ENCODE measurements at places on chromosomes 2 and 18.

DNA sequence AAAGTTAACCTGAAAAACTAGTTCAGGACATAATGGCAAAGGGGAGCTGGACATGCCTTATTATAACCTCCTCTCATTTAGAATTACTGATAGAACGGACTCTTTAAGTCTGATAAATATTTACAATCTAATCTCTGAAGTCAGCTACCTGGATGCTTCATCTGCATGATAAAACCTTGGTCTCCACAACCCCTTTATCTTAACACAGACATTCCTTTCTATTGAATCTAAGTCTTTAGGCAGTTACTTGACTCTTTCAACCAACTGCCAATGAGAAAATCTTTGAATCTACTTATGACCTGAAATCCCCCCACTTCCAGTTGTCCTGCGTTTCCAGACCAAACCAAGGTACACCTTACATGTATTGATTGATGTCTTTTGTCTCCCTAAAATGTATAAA lies 191.2 kb upstream of the LRRTM4 start:
- no peak for DNase-seq

DNA sequence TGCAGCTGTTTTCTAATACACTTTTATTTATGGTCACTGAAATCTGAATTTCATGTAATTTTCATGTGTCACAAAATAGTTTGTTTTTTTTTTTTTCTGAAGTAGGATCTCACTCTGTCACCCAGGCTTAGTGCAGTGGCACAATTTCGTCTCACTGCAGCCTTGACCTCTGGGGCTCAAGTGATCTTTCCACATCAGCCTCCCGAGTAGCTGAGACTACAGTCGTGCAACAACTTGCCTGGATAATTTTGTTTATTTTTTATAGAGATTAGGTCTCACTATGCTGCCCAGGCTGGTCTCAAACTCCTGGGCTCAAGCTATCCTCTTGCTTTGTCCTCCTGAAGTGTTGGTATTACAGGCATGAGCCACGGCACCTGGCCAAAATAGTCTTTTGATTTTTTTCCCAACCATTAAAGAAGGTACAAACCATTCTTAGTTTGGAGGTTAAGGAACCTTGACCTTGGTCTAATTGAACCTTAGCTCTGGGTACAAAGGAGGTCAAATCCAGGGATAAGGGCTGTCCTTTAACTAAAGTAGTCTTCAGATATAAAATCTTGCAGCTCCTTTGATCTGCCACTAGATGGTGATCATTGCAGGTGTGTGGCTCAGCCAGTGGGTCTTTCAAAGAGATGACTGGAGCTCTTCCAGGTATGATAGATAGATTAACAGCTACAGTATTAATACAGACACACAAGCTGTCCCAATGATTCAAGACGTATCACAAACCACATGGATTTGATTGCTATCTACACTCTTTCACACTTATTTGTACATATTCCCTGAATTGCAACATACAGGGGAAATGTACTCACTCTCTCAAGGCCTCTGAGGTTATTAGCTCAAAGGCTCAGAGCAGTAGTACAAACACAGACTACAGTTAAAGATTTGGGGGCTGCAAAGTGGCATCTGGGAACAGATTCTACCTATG lies 4.7 kb upstream of the KRCC1 start:
- no peak for DNase-seq

DNA sequence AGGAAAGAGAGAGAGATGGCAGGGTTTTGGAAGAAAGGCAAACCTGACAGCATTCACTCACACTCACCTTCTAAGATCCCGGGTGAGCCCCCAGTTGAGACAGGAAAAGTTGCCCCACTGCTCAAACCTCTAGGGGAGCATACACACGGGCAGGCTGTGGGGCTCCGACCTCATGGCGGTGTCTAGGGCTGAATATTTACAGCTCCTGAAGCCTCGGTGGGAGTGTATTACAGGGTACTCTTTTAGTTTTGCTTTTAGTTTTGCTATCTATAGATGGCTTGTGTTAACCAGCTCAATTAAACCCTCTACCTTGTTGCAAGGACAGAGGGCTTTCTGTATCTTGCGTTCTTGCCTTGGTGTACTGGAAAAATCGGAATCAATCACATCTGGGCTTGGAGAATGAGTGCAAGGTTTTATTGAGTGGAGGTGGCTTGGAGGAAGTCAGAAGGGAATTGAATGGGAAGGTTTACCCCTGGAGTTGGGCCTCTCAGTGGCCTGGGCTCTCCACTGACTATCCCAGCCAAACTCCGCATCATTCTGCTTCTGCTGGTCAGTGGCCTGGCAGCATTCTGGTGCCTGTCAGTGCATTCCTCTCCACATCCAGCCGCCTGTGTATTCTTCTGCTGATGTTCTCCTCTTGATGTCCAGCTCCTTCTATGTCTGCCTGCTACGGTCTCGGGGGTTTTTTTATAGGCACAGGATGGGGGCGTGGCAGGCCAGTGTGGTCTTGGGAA lies 10.1 kb upstream of the IFIH1 start:
- no peak for DNase-seq

DNA sequence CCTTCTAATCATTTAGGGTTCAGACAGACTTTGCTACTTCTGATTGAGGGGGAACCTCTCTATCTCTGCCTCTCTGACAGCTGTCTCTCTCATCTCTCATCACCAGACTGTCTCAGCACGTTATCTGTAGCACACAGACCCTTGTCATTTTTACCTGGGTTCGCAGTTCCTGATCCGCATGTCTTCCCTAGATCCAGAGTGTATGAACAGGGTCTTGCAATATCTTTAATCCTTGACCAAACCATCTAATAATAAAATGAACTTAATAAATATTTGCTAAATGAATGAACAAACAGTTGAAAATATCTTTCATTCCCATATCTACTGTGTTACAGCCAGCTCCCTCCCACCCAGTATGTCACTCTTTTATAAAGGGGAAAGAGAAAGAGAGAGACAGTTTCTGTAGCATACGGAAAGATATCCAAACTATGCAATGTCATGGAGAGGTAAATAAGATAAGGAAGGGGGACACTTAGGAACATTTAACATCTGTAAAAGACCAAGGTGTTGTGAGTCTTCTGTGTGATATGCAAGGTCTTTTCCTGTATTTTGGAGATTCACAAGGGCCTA lies 507.6 kb downstream of the SUCLG1 start:
- no peak for DNase-seq

DNA sequence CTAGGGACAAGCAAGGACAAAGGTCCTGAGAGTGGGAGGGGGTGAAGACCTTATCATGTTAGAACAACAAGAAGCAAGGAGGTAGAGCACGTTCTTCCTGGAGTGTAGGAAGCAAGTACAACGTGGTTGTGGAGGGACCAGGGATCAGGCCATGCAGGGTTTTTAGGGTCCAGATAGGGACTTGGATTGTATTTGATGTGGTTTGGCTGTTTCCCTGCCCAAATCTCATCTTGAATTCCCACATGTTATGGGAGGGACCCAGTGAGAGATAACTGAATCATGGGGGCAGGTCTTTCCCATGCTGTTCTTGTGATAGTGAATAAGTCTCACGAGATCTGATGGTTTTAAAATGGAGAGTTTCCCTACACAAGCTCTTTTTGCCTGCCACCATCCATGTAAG lies 53.2 kb downstream of the ICA1L start:
- DNase-seq, result no peak

DNA sequence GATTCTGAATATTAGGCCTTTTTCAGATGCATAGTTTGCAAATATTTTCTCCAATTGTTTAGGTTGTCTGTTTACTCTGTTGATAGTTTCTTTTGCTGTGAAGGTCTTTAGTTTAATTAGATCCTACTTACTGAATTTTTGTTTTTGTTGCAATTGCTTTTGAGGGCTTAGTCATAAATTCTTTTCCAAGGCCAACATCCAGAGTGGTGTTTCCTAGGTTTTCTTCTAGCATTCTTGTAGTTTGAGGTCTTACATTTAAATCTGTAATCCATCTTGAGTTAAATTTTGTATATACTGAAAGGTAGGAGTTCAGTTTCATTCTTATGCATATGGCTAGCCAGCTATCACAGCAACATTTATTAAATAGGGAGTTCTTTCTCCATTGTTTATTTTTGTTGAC lies 404.8 kb downstream of the LNPK start:
- no peak for DNase-seq

DNA sequence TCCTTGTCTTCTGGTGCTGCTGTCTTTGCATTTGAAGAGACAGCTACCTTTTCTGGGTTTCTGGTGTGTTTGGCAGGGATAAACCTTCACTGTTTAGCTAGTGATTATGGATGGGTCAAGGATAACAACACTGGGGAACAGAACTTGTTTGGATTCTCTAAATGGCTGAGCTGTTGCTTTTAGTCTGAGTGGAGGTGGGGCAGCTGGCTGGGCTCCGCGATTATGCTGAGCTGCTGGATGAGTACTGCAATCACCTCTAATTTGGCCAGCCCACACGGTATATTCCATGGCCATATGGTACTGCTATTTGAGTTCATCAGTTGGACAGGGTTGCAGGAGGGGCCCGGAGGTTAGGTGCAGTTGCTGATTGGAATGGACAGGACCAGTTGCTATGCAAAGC lies 361.6 kb upstream of the TFPI start:
- DNase-seq, result no peak

- no peak for DNase-seq
Observed at GRCh38 chr2:234478121-234478858, 18.6 kb downstream of the ARL4C start.

- no peak for DNase-seq
Observed at GRCh38 chr2:215745331-215745730, 268.0 kb downstream of the MREG start.

DNA sequence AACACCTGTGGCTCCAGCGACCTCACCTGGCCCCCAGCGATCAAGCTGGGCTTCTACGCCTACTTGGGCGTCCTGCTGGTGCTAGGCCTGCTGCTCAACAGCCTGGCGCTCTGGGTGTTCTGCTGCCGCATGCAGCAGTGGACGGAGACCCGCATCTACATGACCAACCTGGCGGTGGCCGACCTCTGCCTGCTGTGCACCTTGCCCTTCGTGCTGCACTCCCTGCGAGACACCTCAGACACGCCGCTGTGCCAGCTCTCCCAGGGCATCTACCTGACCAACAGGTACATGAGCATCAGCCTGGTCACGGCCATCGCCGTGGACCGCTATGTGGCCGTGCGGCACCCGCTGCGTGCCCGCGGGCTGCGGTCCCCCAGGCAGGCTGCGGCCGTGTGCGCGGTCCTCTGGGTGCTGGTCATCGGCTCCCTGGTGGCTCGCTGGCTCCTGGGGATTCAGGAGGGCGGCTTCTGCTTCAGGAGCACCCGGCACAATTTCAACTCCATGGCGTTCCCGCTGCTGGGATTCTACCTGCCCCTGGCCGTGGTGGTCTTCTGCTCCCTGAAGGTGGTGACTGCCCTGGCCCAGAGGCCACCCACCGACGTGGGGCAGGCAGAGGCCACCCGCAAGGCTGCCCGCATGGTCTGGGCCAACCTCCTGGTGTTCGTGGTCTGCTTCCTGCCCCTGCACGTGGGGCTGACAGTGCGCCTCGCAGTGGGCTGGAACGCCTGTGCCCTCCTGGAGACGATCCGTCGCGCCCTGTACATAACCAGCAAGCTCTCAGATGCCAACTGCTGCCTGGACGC lies 4.9 kb downstream of the GPR35 start:
- DNase-seq, result no peak

DNA sequence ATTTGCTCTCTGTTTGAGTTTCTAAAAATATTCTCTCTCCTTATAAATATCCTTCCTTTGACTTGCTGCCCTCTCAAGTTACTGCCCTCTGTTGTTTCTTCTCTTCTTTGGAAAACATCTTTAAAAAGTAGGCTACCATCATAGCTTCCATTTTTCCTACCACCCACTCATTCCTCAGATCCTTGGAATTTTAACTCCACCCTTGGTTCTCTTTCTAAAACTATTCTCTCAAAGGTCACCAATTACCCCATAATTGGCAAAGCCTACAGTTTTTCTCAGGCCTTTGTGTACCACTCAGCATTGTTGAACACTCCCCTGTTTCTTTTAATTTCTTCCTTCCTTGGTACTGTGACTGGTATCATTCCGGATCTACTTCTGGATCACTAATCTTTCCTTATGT lies 43.0 kb upstream of the ITGAV start:
- no peak for DNase-seq

DNA sequence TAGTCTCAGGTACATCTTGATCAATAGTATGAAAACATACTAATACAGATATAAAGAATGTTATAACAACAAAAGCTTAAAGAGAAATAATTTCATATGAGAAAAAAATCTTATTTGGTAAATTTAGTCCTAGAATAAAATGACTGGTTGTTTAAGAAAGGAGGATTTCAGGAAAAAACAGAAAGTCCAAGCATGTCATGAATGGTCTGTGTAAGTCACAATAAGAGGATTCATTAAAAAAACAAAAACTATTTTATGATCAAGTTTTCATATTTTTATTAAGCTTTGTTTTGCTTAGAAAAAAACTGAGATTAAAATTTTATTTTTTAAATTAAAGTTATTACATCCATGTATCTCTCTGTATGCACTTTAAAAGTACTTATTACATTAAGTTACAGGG lies 353.9 kb upstream of the SPHKAP start:
- no peak for DNase-seq

DNA sequence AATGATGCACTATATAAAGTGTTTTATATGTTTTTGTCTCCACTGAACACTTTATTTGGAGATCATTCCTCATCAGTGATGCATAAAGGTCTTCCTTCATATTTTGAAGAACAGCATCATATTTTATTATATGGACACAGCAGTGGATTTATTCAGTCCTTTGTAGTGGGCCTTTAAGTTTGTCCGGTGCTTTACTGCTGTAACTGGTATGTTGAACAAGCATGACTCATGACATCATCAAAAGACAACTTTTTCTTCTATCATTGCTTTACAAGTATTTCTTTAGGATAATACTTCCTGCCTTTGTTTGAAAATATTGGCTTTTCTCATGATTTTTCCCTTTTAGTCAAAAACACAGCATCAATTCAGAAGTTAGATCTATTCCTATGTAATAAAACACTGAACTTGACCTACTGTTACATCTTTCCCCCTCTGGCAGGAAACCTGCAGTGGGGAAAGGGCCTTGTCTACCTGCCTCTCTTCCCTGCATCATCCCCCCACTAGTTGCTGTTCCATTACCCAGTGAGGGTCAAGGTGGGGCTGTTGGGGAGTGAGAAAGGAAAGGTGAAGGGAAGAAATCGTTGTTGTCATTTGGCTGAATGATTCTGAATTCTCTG lies 241.2 kb downstream of the CYP26B1 start:
- no peak for DNase-seq

DNA sequence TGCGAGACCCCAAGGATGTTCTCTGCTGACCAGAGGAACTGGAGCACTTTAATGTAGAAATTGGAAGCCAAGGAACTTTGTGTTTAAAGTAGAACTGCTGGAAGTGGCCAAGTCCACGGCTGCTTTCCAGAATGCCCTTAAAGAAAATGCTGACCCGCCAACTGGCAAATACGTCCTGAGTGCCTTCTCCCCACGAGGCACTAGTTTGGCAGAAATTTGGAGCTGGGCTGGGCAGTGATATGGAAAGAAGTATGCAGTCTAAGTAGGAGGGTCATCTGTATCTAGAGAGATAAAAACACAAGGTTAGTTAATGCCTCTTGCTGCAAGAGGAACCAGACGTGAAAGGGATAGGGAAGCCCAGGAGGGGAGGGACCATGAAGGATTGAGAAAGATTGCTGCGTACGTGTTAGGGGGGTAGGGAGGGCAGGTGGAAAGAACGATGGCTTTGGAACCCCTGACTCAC lies 59.3 kb upstream of the RFX8 start:
- no peak for DNase-seq

- no peak for DNase-seq
Observed at GRCh38 chr2:85414761-85415553, 3.6 kb upstream of the SH2D6 start.

Data from stimulated activated CD8-positive, alpha-beta memory T cell treated with anti-CD3 and anti-CD28 coated beads, Interleukin-15, amount 100 ng/mL, for 1 hour (primary cell).